Activated T-helper 2 cell treated with anti-CD3 and anti-CD28 coated beads, Interferon-gamma antibody, Interleukin-2, Interleukin-4, amounts not matched to agents 10 μg/mL and 5 μg/mL and 100 μg/mL, durations not matched to agents 14 hours and 24 hours and 36 hours (primary cell): ENCODE measurements at places on chromosomes 2 and 18. TPM values are rescaled to one million over a fixed set of nuclear protein-coding genes. Genes with fewer than 3 reads are reported as not detected.

DNA sequence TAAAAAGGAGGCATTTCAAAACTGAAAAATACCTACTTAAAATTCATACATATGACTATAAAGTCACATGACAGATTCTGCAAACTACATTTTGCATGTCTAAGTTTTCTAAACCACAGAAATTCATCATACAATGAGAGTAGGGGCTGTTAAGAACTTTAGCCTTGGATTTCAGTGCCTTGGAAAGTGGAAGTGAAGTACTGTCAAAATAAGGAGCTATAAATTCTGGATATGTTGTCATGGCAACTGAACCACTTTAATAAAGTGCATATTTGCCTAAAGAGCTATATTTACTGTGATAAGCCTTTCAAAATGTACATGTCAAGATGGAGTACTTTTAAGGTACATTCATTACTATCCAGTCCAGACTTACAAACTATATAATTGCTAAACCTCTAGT is 227.1 kb downstream of the RAB3GAP1 start:
- no peaks in the 10 kb centered on the region for H3K4me1 ChIP-seq
- H3K36me3 ChIP-seq: no peaks in the 10 kb centered on the region
- no peak for DNase-seq
- peaks cover 3% of the 10 kb centered on the region for H3K27me3 ChIP-seq
- H3K4me3 ChIP-seq: no peak overlapping the region

- H3K27ac ChIP-seq: peak overlapping the region; percentile 44
- no peak overlapping the region for H3K4me3 ChIP-seq
- peaks cover 70% of the 10 kb centered on the region for H3K36me3 ChIP-seq
- H3K4me1 ChIP-seq: peaks cover 55% of the 10 kb centered on the region
- no peaks in the 10 kb centered on the region for H3K27me3 ChIP-seq
Measured at GRCh38 chr2:157404363-157404762, 39.5 kb downstream of the CYTIP start.

GRCh38 chr2:54239427-54239826 is 16.6 kb downstream of the TSPYL6 start:
- no peaks in the 10 kb centered on the region for H3K4me1 ChIP-seq
- H3K4me3 ChIP-seq: no peak overlapping the region
- DNase-seq: no peak
- no peaks in the 10 kb centered on the region for H3K27me3 ChIP-seq
- H3K36me3 ChIP-seq: no peaks in the 10 kb centered on the region
- no peak overlapping the region for H3K27ac ChIP-seq

DNA sequence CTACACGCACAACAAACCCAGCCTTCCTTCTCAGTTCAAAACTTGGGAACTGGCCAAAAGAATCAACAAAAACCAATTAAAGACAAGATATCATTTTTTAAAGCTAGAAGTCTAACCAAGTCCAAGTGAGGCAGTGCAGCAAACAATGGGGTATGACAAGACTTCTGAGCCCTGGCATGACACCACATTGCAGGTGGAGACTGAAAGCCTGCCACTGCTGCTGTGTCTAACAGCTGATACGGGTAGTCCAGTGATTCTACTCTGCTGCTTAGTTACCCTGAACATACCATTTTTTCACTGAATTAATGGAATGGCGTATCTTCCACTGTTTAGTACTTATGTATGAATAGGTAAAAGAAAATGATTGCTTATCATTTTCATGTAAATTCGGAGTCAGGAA is 47.4 kb upstream of the KIDINS220 start:
- no peak overlapping the region for H3K4me3 ChIP-seq
- H3K4me1 ChIP-seq: no peaks in the 10 kb centered on the region
- DNase-seq: no peak
- H3K36me3 ChIP-seq: no peaks in the 10 kb centered on the region
- peaks cover 6% of the 10 kb centered on the region for H3K27me3 ChIP-seq

DNA sequence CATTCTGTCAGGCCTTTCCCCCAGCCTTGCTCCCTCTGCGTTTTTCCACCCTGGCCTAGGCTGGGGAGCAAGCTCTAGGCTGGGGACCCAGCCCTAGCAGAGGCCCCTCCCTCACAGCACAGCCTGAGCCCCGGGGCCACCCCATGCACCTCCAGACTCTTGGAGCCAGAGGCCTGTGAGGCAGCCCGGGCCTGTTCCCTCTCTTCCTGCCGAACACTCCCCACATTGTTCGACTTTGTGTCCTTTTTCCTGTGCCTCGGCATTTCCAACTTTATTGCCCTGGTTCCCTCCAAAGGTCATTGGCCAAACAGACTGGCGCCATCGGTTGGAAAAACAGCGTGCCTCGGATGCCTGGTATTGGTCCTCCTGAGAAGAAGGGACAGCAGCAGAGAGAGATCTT is 79.7 kb downstream of the HS1BP3 start:
- no peak overlapping the region for H3K27ac ChIP-seq
- DNase-seq: no peak
- peaks cover 4% of the 10 kb centered on the region for H3K36me3 ChIP-seq
- peaks cover 2% of the 10 kb centered on the region for H3K27me3 ChIP-seq
- H3K4me1 ChIP-seq: peaks cover 16% of the 10 kb centered on the region
- no peak overlapping the region for H3K4me3 ChIP-seq

DNA sequence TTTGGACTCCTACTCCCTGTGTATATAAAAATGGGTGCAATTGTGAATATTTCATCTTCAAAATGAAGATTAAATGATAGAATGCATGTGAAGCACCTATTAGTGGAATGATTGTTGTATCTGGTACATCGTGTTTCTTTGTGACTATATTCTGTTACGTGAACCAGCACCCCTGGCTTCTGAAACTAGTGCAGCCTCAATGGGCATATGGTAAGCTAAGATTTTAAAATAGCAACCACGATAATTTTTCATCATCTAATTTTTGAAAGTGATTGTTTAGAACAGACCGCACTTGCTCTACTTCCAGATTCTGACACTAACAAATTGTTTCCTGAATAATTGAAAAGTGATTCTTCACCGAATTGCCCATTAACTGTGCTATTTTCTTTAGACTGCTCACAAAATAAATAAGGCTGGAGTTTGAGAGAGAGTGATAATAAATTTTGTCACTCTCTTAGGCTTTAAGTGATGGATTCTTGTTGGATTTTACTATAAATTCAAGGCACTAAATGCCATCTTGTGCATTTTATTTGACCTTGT is 806.1 kb upstream of the LRATD1 start:
- no peaks in the 10 kb centered on the region for H3K4me1 ChIP-seq
- H3K36me3 ChIP-seq: no peaks in the 10 kb centered on the region
- H3K27me3 ChIP-seq: no peaks in the 10 kb centered on the region
- H3K27ac ChIP-seq: no peak overlapping the region
- no peak for DNase-seq

DNAJC5G gene
- total RNA-seq: not detected in 2 replicates

IL36A gene
- total RNA-seq: 0.34 TPM in 1 of 2 replicates, not detected in the other

SIX3 gene
- 0.25 and 0.34 TPM in 2 replicates for total RNA-seq

GPR17 gene
- total RNA-seq: not detected in 2 replicates
